ENCODE measurements at places on chromosomes 16 and 17.

- DNase-seq = no peak
These were observed 1432.8 kb downstream of the CDH11 start for GRCh38 chr16:63689068-63689467.

- DNase-seq = peak; percentile 89
These were observed 21.7 kb downstream of the SLC25A10 start for GRCh38 chr17:81733507-81734404.

DNA sequence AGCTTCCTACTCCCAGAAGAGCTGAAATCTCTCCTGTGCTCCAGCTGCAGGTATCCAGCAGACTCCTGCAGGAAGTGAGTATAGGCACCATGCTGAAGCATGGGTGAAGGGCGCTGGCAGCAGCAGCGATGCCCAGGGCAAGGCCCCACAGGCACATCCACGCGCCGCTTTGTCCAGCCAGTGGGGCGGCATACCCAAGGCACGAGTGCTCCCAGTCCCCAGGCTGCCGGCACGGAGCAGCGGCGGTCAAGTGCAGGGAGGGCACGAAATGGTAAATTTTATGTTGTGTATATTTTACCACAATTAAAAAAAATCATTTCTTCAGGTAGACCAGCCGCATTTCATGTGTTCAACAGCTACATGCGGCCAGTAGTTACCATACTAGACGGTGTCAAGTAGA, 73.1 kb downstream of the HIC1 start:
- DNase-seq = no peak

GRCh38 chr17:48191362-48191761, 83.8 kb downstream of the SNX11 start:
- DNase-seq = no peak

DNA sequence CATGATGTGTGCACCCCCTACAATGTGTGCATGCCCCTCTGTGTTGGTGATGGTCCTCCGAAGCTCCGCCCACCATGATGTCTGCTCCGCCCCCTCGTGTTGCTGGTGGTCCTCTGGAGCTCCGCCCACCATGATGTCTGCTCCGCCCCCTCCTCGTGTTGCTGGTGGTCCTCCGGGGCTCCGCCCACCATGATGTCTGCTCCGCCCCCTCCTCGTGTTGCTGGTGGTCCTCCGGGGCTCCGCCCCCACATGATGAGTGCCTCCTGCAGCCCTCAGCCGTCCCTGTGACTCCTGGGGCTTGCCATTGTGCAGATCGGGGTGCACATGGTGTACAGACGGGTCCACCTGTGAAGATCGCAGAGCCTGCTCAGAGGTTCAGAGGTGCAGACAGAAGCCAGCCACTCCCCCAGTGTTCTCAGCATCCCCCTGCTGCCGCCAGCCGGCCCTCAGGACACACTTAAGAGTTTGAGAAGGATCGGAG, 129.1 kb upstream of the CHMP6 start:
- peak; percentile 62 for DNase-seq

DNA sequence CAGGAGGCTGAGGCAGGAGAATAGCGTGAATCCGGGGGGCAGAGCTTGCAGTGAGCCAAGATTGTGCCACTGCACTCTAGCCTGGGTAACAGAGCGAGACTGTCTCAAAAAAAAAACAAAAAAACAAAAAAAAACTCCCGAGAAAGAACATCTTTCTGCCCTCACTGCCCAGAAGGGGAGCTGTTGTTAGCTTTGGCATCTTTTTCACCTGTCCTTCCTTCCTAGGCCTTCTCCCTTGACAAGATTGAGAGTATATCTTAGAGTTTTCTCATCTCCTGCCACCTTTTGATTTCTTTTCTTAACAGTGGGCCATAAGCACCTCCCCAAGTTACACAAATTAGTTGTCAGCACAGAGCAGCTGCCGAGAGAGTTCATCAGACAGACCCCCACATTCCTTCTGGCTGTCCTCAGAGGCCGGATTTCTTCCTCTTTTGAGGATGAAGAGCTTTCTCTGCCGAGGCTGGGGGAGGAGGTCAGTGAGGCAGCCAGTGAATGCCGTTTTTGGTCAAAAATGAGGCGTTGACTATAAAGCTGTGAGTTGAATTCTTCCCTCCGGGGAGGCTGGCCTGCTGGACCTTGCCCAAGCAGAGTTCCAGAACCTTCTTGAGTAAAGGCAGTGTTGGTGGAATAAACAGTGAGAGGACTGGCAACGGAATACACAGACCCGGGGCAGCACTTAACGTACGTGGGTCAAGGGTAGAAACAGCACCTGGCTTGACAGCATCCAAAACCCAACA, 127.0 kb downstream of the ABCC6 start:
- DNase-seq = no peak

- DNase-seq = no peak
These were observed 19.9 kb upstream of the COL1A1 start for GRCh38 chr17:50221266-50221863.
